ENCODE measurements at places on chromosomes 7 and 10. TPM values are rescaled to one million over a fixed set of nuclear protein-coding genes. Genes with fewer than 3 reads are reported as not detected.

FGF8 gene
- total RNA-seq, result not detected

GRCh38 chr7:74242122-74242443 is 12.1 kb downstream of the RFC2 start:
- peaks cover 47% of the 10 kb centered on the region for H3K36me3 ChIP-seq
- H3K4me3 ChIP-seq, result no peak overlapping the region
- no peaks in the 10 kb centered on the region for H3K4me1 ChIP-seq
- H3K27me3 ChIP-seq, result no peaks in the 10 kb centered on the region

GRCh38 chr7:74284781-74285259 is 4.4 kb upstream of the CLIP2 start:
- H3K4me1 ChIP-seq, result peaks cover 14% of the 10 kb centered on the region
- H3K27ac ChIP-seq, result no peak overlapping the region
- no peak for DNase-seq
- peaks cover 22% of the 10 kb centered on the region for H3K27me3 ChIP-seq

DNA sequence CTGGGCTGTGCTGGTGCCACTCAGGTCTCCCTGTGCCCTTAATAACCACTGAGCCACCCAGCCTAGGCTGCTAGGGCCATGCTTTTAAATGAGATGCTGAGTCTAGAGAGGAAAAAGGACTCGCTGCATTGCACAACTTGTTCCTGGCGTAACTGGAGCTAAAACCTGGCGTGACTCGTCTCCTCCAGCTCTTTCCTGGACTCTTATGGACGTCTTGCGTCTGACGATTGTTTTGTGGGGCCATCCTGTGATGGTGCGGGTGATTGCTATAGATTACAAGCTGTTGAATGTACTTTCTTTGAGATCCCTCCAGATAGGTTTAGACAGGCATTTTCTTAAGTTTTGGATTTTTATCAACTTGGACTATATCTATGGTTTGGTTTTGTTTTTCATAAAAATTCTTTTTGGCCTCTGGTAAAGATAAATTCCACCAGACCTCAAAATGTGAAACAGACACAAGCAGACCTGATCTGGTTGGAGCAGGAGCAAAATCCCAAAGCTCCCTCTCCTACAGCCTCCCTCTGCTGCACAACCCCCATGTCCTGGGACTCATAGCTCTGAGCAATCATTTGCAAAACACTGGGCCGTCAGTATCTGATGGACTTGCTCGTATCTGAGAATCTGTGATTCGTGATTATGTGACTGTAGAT is 230.3 kb downstream of the ARHGAP12 start:
- no peak for DNase-seq
- H3K27me3 ChIP-seq, result peaks cover 4% of the 10 kb centered on the region
- H3K4me1 ChIP-seq, result peaks cover 4% of the 10 kb centered on the region
- H3K4me3 ChIP-seq, result no peak overlapping the region

NPTX2 gene
- total RNA-seq, result 0.18 TPM

DNA sequence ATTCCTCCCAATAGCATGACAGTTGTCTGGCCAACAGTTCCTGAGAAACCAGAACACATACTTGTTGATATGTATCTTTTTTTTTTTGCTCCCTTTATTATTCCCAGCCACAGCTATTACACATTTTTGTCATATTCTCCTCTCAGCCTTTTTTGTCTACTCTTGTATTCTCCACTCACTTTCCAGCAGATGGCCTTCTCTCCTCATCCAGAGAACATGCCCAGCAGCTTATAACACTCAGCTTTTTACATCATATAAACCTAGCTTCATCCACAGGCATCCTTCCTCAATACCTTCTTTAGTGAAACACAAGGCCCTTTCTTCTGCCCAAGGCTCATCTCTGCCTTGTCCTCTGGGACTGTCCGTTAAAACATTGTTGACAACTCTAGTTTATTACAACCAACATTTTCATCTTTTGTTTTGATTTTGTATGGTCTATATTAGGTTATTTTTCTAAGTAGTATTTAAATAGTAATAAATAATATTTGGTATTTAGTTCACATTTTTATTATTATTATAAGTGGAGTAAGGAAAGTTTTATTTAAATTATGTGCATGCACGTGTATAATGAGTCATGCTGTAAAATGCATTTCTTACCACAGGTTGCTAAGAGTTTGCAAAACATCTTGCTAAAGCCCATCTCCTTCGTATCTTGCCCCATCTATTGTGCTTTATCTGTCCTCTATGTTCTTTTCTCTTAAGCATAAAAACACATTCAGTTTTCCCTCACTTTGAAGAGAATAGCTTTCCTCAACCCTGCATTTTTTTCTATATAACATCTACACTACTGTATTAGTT is 101.5 kb downstream of the ORC5 start:
- peaks cover 2% of the 10 kb centered on the region for H3K27me3 ChIP-seq
- DNase-seq, result no peak
- no peak overlapping the region for H3K4me3 ChIP-seq

DNA sequence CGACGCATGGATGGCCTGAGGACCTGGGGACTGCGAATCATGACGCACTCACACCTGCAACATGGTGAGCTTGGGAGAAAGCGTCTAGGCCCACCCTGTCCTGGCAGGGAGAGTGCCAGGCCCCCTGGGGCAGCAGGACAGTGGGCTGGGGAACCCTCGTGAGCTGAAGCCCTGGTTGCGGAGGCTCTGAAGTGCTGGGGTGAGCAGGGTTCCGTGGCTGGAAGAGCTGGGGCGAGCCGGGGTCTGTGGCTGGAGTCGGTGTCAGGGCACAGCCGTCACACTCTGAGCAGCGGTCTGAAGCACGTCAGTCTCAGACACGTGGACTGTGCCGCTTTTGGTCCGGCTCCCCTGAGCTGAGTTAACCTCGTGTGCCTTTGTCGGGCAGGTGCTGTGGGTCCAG is 4.7 kb downstream of the SUN1 start:
- no peaks in the 10 kb centered on the region for H3K27me3 ChIP-seq
- peaks cover 30% of the 10 kb centered on the region for H3K4me1 ChIP-seq
- H3K4me3 ChIP-seq, result no peak overlapping the region
- no peak overlapping the region for H3K27ac ChIP-seq

DNA sequence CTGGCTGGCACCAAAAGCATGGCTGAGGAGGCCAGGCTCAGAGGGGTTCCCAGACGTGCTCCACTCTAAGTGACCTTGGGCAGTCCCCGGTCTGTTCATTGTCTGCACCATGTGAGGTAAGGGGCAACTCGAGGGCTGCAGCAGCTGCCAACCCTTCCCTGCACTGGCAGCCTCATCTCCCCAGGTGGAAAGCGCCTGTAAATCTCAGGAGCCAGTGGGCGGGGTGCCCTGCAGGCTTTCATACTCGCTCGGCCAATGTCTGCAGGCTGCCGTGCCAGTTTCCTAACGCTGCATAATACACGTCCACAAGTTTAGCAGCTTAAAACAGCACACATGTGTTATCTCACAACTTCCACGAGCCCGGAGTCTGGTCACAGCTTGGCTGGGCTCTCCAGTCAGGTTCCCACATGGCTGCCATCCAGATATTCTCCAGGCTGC is 12.6 kb upstream of the GDF10 start:
- H3K36me3 ChIP-seq, result no peaks in the 10 kb centered on the region
- peaks cover 25% of the 10 kb centered on the region for H3K4me1 ChIP-seq
- no peak overlapping the region for H3K27ac ChIP-seq
- H3K4me3 ChIP-seq, result no peak overlapping the region

OR2A42 gene
- not detected for total RNA-seq

DNA sequence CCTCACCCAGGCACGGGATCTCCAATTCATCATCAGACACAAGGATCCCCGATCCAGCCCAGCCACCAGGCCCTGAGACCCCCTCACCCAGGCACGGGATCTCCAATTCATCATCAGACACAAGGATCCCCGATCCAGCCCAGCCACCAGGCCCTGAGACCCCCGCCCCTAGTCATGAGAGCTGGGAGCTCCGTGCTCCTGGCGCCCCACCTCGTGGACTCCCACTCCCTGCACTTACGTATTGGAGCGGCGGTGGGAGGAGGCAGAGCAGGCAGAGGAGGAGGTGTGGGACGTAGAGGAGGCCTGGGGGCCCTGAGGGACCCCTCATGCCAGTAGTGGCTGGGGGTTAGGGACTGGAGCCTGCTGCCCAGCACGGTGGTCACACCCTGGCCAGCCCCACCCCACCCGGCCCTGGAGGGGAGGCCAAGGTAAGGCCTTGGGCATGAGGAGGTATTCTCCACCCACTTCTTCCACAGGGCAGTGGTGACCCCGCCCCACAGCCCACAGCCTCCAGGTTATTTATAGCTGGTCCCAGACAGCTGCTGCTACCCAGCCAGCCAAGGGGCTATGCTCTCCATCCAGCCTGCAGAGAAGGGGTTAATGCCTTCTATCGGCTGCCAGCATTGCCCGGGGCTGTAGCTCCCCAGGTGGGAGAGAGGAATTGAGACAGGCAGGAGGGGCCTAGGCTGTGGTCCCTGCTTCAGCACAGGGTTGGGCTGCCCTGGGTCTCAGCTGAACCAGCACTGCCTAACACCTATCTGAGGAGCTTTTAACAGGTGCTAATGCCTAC is 17.6 kb upstream of the CRHR2 start:
- DNase-seq, result no peak
- H3K4me3 ChIP-seq, result no peak overlapping the region
- H3K4me1 ChIP-seq, result peaks cover 3% of the 10 kb centered on the region
- H3K27me3 ChIP-seq, result no peaks in the 10 kb centered on the region

GRCh38 chr10:84290235-84290634 is 38.2 kb upstream of the CCSER2 start:
- DNase-seq, result no peak
- H3K4me1 ChIP-seq, result peaks cover 19% of the 10 kb centered on the region
- no peak overlapping the region for H3K4me3 ChIP-seq
- no peak overlapping the region for H3K27ac ChIP-seq
- H3K36me3 ChIP-seq, result no peaks in the 10 kb centered on the region
- peaks cover 7% of the 10 kb centered on the region for H3K27me3 ChIP-seq

DNA sequence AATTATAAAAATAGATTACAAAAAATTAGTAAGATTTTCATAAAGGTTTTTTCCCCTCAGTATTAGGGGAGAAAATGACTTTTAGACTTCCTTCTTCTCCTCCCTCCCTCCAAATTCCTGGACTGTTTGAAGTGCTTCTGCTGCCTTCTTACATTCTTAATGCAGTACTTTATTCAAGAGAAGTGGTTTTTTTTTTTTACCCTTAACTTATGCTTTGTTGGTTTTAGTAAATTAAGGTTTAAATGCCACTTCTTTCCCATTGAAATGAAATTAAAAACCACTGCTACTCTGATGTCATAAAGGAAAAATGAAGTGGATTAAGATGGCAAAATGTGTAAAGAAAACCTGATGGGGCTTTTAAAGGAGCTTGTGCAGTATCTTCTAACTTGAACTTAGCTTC is 140.7 kb downstream of the VTI1A start:
- H3K27ac ChIP-seq, result no peak overlapping the region
- no peak for DNase-seq
- H3K4me3 ChIP-seq, result no peak overlapping the region
- no peaks in the 10 kb centered on the region for H3K4me1 ChIP-seq

GRCh38 chr7:103719070-103719469 is 270.4 kb downstream of the RELN start:
- H3K4me3 ChIP-seq, result no peak overlapping the region
- no peaks in the 10 kb centered on the region for H3K36me3 ChIP-seq
- no peaks in the 10 kb centered on the region for H3K4me1 ChIP-seq
- H3K27ac ChIP-seq, result no peak overlapping the region

DNA sequence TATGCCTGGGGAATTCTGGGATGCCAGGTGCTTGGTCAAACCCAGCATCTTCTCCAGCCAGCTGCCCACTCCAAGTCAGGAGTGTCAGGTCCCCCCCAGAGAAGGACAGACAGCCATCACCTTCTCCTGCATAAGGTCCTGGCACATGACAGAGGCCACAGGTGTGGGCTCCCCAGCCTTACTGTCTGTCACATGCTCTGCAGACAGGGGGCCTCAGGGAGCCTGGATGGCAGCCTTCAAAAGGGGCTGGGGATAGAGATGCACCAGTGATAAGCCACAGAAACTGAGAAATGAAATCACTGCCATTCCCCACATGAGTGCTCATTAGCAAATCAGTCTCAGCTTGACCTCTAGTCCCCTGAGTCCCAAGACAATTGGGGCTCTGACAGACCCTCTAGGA is 72.9 kb downstream of the PLXNA4 start:
- H3K27ac ChIP-seq, result no peak overlapping the region
- no peaks in the 10 kb centered on the region for H3K27me3 ChIP-seq
- no peaks in the 10 kb centered on the region for H3K4me1 ChIP-seq
- no peak for DNase-seq
- H3K4me3 ChIP-seq, result no peak overlapping the region

DNA sequence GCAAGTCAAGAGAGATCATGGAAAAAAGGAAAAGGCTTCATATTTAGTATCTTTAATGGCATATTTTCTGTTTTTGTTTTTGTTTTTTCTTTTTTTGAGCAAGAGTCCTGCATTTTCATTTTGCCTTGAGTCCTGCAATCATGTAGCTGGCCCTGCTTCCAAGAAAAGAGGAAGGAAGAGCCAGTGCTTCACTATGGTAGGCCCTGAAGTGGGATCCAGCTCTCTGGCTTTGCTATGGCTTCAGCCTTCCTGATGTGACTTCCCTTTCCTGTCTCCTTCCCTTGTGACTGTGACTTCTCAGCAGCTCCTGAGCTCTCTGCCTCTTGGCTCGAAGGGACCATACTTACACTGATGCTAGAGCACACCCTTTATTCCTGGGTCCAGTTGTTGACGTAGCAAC is 512.3 kb downstream of the INHBA start:
- no peak overlapping the region for H3K27ac ChIP-seq
- no peak for DNase-seq
- H3K4me1 ChIP-seq, result no peaks in the 10 kb centered on the region
- no peak overlapping the region for H3K4me3 ChIP-seq
- no peaks in the 10 kb centered on the region for H3K27me3 ChIP-seq

BUD23 gene
- total RNA-seq, result 108 TPM

DNA sequence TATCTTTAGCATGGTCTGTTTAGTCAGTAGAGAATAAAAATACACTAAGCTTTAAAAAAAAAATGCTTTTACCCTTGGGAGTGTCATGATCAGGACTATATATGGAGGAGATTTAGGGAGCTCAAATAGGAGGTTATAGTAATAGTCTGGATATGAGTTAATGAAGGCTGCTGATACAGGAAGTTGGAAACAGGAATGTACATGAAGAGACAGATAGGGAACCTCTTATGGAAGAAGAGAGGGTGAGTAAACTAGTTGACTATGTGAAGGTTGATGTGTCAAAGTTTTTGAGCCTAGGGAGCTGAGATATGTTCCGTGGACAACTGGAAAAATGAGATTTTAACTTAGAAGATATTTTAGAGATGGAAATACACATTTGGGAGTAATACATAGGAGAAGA is 472.0 kb upstream of the FZD8 start:
- H3K27ac ChIP-seq, result no peak overlapping the region
- no peaks in the 10 kb centered on the region for H3K36me3 ChIP-seq
- no peak overlapping the region for H3K4me3 ChIP-seq
- no peaks in the 10 kb centered on the region for H3K4me1 ChIP-seq
- H3K27me3 ChIP-seq, result no peaks in the 10 kb centered on the region

GRCh38 chr7:150717814-150718420 is 1.5 kb downstream of the GIMAP1 start:
- peak; percentile 32 for DNase-seq
- peak overlapping the region; percentile 78 for H3K4me3 ChIP-seq
- H3K36me3 ChIP-seq, result peaks cover 72% of the 10 kb centered on the region
- H3K27me3 ChIP-seq, result no peaks in the 10 kb centered on the region
- peaks cover 64% of the 10 kb centered on the region for H3K4me1 ChIP-seq

FFAR4 gene
- total RNA-seq, result not detected

TMEM225B gene
- 2.2 TPM for total RNA-seq
